T-helper 1 cell (primary cell): ENCODE measurements at places on chromosomes 6 and 20.
A peak's percentile ranks its signal among the peaks of the same experiment; 100 is the strongest.

DNA sequence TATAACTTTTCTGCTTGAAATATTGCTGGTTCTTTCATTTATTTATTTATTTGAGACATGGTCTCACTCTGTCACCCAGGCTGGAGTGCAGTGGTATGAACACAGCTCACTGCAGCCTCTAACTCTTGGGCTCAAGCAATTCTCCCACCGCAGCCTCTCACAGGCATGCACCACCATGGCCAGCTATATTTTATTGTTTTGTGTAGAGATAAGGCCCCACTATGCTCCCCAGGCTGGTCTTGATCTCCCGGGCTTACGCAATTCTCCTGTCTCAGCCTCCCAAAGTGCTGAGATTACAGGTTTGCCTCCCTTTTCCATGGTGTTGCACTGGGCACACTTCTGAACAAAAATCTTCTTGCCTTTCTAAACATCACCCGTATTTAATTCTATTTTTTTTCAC lies 39.1 kb upstream of the RNGTT start:
- DNase-seq = no peak

- DNase-seq = no peak
Observed at GRCh38 chr6:111175109-111175508, 87.8 kb downstream of the SLC16A10 start.

GRCh38 chr20:35742741-35743523 lies 872 bp upstream of the RBM39 start:
- DNase-seq = no peak

DNA sequence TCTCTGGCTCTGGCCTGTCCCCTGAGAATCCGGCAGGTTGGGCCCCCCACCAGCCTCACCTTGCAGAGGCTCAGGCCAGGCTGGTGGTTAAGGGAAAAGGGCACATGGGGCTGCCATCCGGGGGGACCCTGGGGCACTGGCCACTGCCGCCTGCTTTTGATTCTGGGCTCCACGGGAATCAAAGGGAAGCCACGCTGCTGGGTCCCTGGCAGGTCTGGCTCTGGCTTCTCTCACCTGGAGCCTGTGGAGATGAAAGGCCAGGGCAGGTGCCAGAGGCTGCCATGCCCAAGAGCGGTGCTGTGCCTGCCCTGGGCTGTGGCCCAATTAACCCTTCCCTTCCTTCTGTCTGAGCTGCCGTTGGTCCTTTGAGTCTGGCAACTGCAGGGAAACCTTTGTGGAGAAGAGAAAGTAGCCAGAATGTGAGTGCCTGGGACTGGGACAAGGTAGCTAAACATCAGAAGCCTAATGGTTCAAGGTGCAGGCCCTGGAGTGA lies 9.4 kb upstream of the CDH22 start:
- DNase-seq = no peak

GRCh38 chr20:2112910-2113309 lies 11.3 kb downstream of the STK35 start:
- no peak for DNase-seq

DNA sequence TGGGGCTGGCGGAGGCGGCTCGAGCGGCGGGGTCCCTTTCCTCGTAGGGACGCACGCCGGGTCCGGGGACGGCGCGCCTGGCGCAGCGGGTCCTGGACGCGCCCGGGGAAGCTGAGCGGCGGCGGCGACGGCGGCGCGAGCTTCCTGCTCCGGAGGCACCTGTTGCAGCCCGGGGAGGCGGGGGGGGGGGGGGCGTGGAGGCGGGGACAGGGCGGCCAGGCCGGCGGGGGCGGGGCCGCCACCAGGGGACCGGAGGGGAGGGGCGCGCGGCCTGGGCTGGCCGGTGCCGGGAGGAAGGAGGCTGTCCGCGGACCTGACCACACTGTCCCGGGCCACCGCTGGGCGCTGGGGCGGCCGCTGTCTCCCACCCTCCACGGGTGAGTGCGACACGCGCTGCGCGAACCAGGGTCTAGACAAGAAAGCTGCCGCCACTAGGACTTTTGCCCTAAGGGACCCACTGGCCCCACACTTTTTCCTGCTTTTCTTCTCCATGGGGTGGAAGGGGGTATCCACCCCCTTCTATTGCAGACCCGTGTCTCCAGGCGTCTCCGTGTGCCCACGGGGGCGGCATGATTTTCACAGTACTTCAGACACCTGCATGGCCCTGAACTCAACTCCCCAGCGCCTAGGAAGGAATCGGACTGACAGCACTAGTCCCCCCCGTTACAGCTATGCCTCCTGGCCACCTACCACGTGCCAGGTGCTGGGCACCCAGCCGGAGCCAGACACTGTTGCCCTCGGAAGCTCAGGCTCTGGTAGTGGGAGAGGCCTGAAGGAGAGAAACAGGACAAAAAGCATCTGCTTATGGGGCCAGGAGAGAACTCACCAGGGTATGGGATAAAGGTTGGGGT lies at the start of gene NFATC2:
TSS of gene NFATC2 (minus strand) at position 149 of the 851 bp plus-strand sequence. CDS start 220 bp downstream, outside the sequence.
- peak; percentile 68 for DNase-seq

- DNase-seq = no peak
Observed at GRCh38 chr6:65671922-65672321, 35.1 kb downstream of the EYS start.

- no peak for DNase-seq
Observed at GRCh38 chr20:48703107-48703506, 124.7 kb downstream of the PREX1 start.

DNA sequence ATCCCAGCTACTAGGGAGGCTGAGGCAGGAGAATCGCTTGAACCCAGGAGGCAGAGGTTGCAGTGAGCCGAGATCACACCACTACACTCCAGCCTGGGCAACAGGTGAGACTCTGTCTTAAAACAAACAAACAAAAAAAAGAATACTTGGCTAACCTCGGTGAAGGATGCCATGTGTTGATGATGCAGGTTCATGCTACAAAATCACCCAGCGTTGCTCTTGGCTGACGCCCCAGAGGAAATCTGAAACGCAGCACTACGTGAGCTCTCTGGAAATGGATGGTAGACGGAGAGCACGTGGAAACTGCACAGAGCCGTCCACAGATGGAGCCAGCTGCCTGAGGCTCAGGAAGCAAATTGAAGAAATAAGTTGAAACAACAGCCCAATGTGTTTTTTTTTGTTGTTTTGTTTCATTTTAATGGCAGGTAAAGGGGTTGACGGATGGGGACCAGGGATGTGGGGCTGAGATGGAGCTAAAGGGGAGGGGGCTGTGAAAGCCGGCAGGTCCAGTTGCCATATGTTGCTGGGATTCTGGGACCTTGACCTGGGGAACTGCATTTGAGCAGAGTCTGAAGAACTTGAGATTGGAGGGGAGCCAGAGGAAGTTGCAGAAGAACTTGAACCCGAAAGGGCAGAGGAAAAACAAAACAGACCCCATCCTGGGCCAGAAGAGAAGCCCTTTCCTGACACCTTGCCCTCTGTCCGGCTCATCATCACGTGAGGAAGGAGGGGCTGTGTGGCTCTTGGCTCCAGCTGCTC lies 12.8 kb upstream of the MANBAL start:
- DNase-seq = no peak

DNA sequence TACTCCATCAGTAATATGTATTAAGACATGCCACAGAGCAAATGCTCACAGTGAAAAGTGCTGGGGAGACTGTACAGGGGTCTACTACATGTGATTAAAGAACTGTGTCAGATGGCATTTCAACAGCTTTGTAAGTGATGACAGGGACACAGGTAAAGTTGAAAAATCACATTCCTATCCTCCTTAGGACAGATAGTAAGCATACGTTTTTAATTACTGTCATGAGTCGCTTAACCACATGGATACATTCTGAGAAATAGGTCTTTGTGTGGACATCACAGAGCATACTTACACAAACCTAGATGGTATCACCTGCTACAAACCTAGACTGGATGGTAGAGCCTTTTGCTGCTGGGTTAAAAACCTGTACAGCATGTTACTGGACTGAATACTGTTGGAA lies 645.8 kb upstream of the AGPAT4 start:
- DNase-seq = no peak
